ENCODE measurements at places on chromosomes 1 and 21.

DNA sequence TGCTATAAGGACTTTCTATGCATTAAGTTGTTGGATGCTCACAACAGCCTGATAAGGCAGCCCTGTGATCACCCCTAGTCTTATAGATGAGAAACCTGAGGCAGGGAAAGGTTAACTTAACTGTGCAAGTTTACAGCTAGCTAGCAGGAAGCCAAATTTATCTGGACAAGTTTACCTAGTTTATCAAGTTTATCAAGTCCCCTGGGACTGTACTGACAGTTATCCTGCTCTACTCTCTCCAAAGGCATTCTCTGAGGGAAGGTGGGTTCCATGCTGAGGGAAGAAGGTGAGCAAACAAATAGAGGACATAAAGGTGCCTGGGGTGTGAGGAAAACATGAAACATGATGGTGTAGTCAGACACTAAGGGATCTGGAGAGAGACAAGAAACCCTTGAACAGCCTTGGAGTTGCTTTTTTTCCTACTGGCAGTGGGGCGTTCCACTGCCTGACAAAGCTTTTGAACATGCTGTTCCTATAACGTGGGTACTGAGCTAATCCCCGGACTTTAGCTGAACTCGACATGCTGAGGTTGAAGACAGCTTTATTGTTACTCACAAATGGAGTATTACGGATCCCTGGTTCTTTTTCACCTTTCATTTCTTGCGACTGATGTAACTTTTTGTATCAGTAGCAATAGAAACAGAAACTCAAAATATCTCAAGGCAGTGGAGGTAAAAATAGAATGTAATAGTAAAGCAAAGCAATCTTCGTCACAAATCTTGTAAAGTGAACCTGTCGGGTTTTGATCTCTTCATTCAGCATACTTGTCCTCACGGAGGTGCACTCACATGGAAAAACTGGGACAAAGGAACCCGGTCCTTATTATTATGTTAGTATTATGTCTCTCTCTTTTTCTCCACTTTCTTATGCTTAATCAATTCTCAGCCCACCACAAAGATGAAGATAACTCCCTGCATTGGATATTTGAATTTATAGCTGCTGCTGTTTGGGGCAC lies 42.4 kb upstream of the ESRRG start:
- no peak for DNase-seq

GRCh38 chr1:88802404-88802803 lies 89.0 kb downstream of the GTF2B start:
- DNase-seq: no peak

DNA sequence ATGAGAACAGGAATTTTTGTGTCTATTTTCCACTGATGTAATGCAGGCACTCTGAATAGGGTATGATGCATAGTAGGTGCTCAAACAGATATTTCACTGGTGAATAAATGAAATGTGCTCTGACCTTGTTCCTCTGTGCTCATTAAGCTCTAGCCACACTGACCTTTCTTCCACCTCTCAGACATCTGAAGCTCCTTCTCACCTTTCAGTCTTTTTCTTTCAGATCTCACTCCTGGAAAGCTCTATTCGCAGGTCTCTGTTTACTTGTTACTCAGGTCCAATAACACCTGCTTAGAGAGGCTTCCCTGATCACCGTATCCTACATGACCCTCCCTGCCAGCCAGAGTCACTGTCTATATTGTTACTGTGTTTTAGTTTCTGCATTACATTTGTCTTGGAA lies 59.2 kb upstream of the IVNS1ABP start:
- no peak for DNase-seq

- DNase-seq: no peak
These were observed 27.8 kb upstream of the LYPD8 start for GRCh38 chr1:248783367-248783766.

DNA sequence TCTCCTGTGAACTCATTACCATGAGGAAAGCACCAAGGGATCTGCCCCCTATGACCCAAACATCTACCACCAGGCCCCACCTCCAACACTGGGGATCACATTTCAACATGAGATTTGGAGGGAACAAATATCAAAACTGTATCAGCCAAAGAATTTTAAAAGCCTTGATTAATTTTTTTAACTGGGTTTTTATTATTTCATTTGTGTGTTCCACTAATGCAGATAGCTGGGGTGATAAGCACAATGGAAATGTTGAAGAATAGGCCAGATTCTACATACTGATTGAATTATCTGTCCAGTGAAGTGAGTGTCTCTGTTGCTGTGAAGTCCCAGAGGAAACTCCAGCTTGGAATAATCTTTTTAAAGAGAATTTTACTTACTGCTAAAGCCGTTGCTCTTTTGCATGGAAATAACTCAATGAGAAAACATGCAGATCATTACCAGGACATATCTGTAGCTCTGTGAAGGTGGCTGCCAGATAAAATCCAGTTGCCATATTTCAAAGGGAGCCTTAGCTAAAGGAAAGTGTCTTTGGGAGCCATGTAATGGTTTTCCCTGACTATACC lies 44.4 kb upstream of the DHCR24 start:
- no peak for DNase-seq

DNA sequence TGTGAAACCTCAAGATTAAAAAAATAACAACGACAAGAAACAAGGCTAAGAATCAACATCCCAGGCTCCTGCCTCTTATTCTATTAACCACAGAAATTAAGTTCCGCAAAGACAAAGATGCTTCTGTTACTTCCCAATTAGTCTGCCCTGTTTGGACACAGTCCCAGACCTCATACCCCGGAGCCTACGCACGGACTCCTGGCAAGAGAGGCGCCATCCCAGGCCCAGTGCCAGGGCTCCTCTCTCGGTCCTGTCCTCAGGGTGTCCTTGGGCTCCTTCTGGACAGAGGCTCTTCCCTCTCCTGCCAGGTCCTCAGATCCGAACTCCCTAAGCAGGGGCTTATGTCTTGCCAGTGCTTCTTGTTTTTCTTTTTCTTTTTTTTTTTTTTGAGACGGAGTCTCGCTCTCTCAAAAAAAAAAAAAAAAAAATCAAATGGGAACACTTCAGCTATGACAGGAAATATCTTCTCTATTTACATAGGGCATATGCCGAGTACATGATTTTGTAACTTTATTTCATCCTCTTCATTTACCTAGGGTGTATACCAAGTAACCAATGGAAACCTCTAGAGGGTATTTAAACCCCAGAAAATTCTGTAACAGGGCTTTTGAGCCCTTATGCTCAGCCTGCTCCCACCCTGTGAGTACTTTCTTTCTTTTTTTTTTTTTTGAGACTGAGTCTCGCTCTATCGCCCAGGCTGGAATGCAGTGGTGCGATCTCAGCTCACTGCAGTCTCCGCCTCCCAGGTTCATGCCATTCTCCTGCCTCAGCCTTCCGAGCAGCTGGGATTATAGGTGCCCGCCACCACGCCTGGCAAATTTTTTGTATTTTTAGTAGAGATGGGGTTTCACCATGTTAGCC lies 11.7 kb upstream of the ENO1 start:
- no peak for DNase-seq

- DNase-seq: no peak
These were observed 792.8 kb downstream of the ADGRL2 start for GRCh38 chr1:82593561-82593960.

- no peak for DNase-seq
These were observed 99.4 kb upstream of the C1orf87 start for GRCh38 chr1:60173006-60173405.

GRCh38 chr21:29164323-29164942 lies 34.0 kb downstream of the MAP3K7CL start:
- DNase-seq: no peak

GRCh38 chr1:156492013-156492590 lies 8.5 kb downstream of the MEF2D start:
- DNase-seq: no peak

DNA sequence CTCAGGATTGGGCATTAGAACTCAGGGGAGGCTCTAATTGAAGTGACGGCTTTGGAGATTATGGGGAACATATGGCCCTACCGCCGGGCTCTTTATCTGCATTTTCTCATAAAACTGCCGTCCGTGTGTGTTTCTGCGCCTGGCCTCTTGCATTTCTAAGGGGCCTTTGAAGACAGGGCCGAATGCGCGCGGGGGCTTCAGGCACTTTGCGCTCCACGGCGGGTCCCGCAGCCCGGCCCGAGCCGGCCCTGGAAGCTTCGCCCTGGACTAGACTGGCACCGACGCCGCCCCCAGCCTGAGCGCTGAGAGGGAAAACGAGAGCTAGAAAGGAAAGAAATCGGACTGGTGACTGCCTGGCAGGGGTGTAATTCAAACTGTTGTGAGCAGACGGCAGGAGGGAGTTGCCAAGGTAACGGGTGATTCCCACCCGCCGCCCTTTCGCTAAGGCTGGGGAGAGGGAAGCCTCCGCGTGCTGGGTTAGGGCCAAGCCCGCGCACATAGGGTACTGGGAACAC lies 120.7 kb downstream of the LMX1A start:
- DNase-seq: no peak

GRCh38 chr1:93807311-93807930 lies 71.6 kb downstream of the DNTTIP2 start:
- DNase-seq: no peak

- no peak for DNase-seq
These were observed 13.3 kb upstream of the CD101 start for GRCh38 chr1:116988248-116988647.

GRCh38 chr21:35624901-35625300 lies 435.4 kb downstream of the SETD4 start:
- DNase-seq: no peak

DNA sequence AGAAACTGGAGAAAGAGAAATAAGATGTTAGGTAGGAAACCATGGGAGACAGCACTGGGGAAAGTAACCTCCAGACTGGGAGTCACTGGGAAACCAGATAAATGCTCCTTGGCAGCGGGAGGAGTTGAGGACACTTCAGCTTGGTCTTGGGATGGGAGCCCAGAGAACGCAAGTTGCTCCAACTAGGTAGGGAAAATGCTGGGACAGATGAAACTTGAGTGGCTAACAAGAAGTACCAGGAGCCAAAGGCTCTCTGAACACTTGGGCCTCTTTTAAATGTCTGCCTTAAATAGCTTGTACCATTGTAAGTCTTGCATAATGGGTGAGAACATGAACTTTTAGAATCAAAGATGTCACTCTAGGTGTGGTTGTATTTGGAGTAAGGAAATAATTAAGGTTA lies 3.0 kb downstream of the NMNAT1 start:
- no peak for DNase-seq

DNA sequence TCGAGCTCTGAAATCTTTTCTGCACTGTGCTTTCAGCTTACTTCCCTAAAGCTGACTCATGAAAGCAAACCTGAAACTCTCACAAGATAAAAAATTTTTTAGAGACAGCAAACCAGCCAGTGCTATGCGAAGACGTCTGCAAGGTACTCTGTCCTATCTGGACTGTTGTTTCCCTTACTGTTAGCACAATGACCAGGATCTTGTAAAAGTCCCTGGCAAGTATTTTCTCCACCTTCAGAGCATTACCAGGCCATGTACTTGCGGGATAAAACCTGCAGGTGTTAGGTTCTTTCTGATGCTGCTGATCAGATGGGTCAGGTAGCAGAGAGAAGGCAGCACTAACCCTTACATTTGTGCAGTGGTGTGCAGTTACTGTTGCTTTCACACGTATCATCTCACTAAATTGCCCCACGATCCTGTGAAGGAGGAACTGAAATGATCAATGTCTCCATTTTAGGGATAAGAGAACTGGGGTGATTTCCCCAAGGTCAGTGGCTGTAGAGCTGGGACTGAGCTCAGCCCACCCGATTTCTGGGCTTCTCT lies 56.6 kb downstream of the PLXNA2 start:
- DNase-seq: no peak

- peak; percentile 58 for DNase-seq
These were observed at the start of gene SPOCD1 for GRCh38 chr1:31815752-31816500. SPOCD1 (minus strand) TSS chr1:31816022; CDS start chr1:31815333, 689 bp downstream.

DNA sequence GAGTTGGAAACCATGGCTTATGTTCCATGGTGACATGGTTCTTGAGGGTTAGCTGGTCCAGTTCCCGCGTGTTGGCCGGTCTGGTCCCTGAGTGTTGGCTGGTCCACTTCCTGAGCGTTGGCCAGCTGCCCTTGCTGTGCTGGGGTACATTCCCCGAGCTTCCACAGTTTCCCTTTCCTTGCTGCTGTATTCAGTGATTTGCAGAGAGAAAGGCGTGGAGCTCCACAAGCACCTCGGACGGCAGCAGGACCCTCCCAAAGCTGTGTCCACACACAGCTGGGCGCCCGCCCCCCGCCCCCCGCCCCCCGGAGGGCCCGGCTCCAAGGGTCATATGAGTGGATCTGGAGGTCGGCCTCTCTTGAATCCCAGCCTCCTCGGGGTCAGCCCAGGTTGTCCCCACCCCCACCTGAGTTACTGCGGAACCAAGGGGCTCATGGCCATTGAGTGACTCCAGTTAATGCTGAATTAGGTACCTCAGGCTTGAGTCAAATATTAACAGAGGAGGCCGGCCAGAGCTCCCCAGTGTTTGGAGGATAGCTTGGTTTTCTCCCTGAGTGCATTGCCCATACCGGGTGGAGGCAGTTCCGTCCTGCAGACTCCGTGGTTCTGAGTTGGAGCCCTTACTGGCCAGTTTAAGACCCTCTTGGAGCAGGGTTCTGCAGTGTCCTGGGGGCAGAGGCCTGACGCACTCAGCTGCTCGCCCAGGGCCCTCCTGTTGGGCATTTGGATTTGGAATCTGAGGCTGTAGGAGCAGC lies 18.4 kb downstream of the COL18A1 start:
- DNase-seq: no peak

DNA sequence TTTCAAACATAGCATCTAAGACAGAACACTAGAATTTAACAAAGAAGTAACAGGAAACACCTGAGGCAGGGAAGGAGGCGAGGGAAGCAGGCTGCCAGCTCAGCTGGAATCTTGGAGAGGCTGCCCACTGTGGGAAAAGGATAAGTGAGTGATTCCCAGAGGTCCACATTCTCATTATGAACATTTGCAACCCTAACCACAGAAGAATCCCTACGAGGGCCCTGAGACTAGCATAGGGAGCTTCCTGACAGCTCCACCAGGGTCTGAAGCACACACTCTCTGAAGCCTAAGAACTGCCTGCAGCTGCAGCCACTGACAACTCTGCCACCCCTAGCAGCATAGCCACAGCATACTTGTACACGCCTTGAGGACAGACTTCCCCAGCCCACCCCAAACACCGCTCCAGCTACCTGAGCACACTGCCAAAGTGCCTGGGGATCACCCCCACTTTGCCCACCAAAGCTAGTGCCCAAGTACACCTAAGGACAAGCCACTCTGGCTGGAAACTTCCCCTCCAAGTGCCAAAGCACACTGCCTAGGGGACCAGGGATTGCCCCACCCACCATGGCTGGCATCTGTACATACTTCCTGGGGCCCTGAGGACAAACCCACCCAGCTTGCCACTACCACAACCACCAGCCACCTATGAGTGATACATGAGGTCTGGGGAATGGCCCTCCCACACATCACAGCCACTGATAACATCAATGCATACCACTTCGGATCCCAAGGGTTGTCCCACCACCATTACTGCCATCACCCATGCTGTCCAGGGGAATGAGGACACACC lies 76.6 kb upstream of the GUCA2A start:
- no peak for DNase-seq

GRCh38 chr1:46790446-46791101 lies 8.3 kb upstream of the CYP4B1 start:
- DNase-seq: no peak
